ENCODE measurements at places on chromosomes 5 and 9.

DNA sequence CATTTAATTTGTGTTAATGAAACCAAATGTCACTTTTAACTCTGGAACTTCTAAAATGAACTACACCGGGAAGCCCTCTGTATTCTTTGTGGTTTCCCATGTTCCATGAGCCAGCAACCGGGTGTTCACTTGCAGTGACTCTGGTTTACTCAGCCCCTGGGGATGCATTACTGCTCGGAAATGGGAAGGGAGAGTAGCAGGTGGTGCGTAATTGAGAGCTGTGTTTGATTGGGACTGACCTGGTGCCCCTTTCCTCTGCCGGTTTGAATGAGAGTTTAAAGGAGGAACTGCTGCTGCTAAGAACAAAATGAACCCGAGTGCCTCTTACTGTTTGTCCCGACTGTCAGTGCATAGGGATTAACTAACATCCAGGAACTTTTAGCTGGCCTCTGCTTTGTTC lies 100.1 kb upstream of the DHFR start:
- peak; percentile 32 for DNase-seq

DNA sequence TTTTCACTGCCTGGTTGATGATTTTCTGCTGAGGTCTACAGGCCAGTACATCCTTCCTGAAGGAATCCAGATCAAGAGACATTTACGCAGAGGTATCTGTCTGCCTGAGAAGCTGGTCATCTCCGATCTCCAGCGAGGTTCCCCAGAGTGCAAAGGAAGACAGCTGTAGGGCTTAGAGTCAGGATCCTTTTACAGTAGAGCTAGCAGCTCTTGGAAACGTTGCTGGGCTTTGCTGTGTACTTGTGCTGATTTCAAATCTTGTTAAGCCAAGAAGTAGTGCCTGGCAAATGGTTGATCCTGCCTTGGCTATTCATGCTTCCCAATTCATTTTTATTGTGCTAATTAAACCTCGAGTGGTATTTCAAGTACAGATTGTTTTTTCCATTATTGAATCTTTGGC lies 48.9 kb downstream of the NTRK2 start:
- DNase-seq = no peak

- no peak for DNase-seq
Observed at GRCh38 chr9:93133681-93134014, 403 bp downstream of the NINJ1 start.

GRCh38 chr5:34632807-34633422 lies 23.2 kb upstream of the RAI14 start:
- DNase-seq = no peak

GRCh38 chr5:178428341-178429155 lies 161.6 kb downstream of the COL23A1 start:
- DNase-seq = no peak
